ENCODE measurements at places on chromosomes 3 and 15.

DNA sequence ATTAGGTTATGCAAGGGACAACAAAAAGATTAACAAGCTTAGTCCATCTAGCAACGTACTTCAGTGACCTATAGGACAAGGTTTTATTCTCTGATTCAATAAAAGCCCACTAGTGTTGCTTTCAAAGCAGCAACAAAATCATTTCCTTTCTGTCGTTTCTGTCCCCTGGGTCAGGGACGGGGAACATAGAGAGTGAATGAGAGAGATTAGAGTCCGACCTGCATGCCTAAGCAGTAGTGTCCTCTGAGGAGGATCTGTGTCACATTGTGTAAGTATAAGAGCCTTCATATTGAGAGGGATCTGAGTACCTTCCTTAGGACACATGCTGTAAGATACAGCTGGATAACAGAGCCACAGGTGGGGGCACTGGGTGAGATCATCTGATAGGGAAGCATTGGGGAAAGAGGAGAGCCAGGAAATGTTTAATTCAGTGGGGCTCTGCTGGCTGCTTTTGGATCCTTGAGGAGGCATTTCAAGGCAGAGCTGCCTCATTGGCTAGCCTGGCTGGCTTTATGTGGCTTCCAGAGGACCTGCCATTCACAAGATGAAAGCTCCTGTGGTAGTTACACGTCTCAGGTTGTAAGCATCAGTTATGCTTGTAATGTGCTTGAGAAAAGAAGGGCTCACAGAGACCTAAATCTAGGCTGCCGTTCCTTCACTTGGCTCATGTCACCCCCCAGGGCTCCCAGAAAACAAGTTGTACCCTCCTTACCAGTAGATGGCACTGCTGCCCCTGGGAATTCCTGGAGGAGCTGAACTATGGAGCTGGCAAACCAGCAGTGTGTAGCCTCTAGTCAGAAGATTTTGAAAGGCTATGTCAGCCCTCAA is 2.7 kb downstream of the TMEM108 start:
- no peaks in the 10 kb centered on the region for H3K36me3 ChIP-seq
- no peak overlapping the region for H3K27ac ChIP-seq
- DNase-seq = no peak
- H3K4me1 ChIP-seq = peaks cover 13% of the 10 kb centered on the region
- H3K27me3 ChIP-seq = peaks cover 29% of the 10 kb centered on the region
- no peak overlapping the region for H3K4me3 ChIP-seq

DNA sequence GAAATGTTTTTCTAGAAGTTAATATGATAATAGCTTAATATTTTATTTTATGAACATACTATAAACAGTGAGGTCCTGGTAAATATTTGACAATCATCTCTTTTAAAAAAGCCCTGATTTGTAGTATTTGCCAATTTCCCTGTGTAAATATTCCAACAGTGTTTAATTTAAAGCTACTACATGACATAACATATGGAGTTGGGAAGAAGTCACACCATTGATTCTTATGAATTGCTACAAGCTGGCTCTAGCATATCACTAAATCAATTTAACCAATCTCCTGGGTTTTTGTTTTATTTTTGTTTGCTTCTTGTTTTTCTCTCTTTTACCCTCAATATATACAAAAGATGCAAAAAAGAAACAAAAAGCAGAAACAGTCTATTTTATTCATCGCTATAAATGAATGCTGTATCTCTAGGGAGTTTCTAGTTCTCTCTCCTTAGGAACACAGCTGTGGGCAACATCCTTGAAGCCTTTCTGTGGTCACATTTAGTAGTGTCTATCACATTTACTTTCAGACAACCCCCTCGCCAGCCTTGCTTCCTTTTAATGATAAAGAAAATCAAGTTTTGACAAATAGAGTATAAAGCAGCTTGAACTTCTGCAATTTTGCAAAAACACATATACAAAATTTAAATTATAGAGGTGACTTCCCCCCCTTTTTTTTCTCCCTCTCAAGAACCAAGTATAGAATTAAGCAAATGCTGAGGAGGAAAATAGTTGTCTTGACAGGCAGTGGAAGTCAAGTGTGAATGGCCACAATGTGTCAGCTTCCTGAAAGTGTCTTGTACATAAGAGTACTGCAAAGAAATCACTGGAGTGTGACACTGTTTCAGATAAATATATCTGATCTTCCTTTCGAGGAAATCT is 21.4 kb downstream of the CCR1 start:
- H3K27me3 ChIP-seq = no peaks in the 10 kb centered on the region
- H3K27ac ChIP-seq = no peak overlapping the region
- H3K36me3 ChIP-seq = no peaks in the 10 kb centered on the region
- no peak for DNase-seq

- no peak overlapping the region for H3K4me3 ChIP-seq
- no peaks in the 10 kb centered on the region for H3K4me1 ChIP-seq
- no peak for DNase-seq
- no peak overlapping the region for H3K27ac ChIP-seq
- H3K36me3 ChIP-seq = no peaks in the 10 kb centered on the region
- peaks cover 25% of the 10 kb centered on the region for H3K27me3 ChIP-seq
Observed at GRCh38 chr15:27990521-27991515, 108.3 kb downstream of the OCA2 start.

GRCh38 chr3:44047796-44048195 is 193.9 kb upstream of the TOPAZ1 start:
- no peak overlapping the region for H3K27ac ChIP-seq
- H3K4me1 ChIP-seq = no peaks in the 10 kb centered on the region
- no peak overlapping the region for H3K4me3 ChIP-seq
- no peaks in the 10 kb centered on the region for H3K36me3 ChIP-seq
- DNase-seq = no peak
- H3K27me3 ChIP-seq = no peaks in the 10 kb centered on the region

DNA sequence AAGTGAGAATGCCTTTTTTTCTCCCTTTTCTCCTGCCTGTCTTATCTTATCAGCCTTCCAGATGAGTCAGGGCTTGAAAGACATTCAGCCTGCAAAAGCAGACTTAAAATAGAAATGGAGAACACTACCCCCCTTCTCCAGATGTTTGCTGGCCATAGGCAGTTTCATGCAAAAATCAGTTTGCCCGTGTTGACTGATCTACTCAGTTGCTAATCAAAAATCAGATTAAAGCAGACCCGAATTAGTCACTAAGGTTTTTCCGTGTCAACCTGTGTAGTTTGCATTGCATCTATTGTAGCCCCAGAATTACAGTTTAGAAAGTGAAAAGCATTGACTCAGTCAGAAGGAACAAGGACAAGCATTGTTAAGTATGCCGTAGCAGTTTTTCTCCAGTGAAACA is 56.2 kb downstream of the IL5RA start:
- no peaks in the 10 kb centered on the region for H3K36me3 ChIP-seq
- no peaks in the 10 kb centered on the region for H3K27me3 ChIP-seq
- H3K4me1 ChIP-seq = no peaks in the 10 kb centered on the region
- no peak for DNase-seq

GRCh38 chr3:32467333-32468070 is 35.1 kb downstream of the CMTM6 start:
- H3K4me1 ChIP-seq = peaks cover 34% of the 10 kb centered on the region
- peak; percentile 68 for DNase-seq

- no peaks in the 10 kb centered on the region for H3K36me3 ChIP-seq
- H3K27me3 ChIP-seq = no peaks in the 10 kb centered on the region
- no peak overlapping the region for H3K4me3 ChIP-seq
- H3K4me1 ChIP-seq = peaks cover 5% of the 10 kb centered on the region
- no peak for DNase-seq
- H3K27ac ChIP-seq = no peak overlapping the region
Observed at GRCh38 chr3:30342318-30343060, 263.9 kb upstream of the TGFBR2 start.

DNA sequence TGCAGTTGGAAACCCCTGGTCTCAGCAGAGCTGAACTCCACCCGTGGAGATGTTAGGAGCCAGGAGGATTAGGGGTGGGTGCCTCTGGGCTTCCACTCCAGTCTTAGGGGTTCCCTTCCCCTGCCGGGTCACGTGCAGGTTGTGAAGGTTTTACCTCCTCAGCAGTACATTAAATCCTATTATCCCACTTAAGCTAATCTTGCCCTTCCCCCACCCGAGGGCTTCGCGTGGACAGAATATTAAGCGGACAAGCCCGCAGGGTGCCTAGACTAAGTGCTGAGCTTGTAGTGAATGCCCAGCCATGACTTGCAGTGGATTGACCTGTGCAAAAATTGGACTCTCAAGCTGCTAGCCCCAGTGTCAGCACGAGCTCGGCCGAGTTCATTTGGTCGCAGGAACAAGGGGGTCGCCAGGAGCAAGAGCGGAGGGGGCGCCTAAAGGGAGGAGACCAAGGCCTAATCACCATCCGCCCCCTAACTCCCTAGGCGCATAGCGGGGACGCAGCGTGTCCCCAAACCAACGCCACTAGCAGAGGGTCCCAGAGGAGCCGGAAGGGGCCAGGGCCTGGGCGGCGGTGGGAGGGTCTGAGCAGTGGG is 498 bp upstream of the SEMA4B start:
- no peaks in the 10 kb centered on the region for H3K36me3 ChIP-seq
- peaks cover 13% of the 10 kb centered on the region for H3K4me1 ChIP-seq

- H3K27ac ChIP-seq = no peak overlapping the region
- H3K4me3 ChIP-seq = no peak overlapping the region
- DNase-seq = no peak
- no peaks in the 10 kb centered on the region for H3K4me1 ChIP-seq
- H3K27me3 ChIP-seq = no peaks in the 10 kb centered on the region
Observed at GRCh38 chr3:144923046-144923775, 951.6 kb downstream of the DIPK2A start.

DNA sequence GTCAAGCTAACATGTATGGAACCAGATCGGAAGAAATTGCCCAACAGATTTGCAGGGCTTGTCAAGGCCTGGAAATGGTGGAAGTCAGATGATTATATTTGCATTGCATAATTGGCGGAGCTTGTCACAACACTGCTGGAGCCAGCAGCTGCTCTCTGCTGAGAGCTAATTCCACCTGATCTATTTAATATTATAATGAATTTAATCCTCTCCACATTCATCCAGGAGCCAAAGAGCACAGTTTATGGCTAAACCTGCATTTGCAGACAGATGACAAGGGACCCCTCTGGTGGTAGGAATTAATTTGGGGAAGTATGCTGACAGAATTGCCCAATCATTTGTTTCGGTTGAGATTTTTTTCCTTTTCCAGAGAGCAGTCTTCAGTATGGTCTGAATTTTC is 730.2 kb downstream of the TUSC7 start:
- H3K27me3 ChIP-seq = no peaks in the 10 kb centered on the region
- DNase-seq = no peak
- H3K27ac ChIP-seq = no peak overlapping the region
- H3K36me3 ChIP-seq = no peaks in the 10 kb centered on the region
- H3K4me3 ChIP-seq = no peak overlapping the region

DNA sequence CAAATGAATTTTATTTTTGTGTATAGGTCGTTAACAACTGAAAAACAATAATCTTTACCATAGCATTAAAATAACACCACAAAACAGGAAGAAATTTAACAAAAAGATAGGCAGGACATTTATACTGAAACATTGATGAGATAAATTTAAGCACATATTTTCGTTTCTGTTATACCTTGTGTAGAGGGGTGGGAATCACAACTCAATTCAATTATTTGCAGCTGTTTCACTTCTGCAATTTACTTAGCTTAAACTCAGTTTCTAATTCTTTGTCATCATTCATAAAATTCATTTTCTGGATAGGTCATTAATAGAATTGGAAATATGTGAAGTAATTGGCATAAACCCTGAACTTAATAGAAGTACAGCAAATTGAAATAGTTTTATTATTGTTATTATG is 42.3 kb downstream of the TP63 start:
- H3K4me3 ChIP-seq = no peak overlapping the region
- no peaks in the 10 kb centered on the region for H3K27me3 ChIP-seq
- DNase-seq = no peak
- H3K36me3 ChIP-seq = no peaks in the 10 kb centered on the region
- no peaks in the 10 kb centered on the region for H3K4me1 ChIP-seq
- H3K27ac ChIP-seq = no peak overlapping the region
